ENCODE measurements at places on chromosomes 12 and 14.

DNA sequence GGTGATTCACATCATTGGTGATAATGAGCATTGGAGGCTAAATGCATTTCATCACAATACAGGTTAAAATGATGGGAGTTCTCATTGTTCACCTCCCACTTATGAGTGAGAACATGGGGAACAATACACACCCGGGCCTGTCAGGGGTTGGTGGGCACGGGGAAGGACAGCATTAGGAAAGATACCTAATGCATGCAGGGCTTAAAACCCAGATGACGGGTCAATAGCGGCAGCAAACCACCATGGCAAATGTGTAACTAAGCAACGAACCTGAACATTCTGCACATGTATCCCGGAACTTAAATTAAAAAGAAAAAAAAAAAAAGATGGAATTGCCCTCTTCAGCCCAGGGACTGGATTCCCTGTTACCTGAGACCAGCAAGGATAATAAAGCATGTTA, 2.3 kb upstream of the LUM start:
- no peak for DNase-seq
- no peaks in the 10 kb centered on the region for H3K36me3 ChIP-seq
- no peaks in the 10 kb centered on the region for H3K4me1 ChIP-seq
- no peaks in the 10 kb centered on the region for H3K27me3 ChIP-seq
- H3K27ac ChIP-seq = no peak overlapping the region

DNA sequence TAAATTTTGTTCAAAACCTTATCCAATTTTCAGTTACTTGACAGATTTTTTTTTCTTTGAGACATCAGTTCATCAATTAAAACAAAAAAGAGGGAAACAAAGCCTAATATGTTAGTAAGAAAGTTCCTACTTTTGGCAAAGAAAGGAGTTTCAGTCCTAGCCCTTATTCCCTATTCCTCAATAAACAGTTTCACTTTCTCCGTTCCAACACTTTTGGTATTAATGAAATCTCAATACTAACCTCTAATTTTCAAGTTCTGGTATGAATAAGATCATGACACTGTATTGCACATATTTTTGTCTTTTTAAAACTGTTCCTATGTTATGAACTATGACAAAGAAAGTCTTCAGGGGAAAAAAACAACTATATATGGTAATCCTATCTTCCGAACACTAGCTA, 48.4 kb downstream of the RPS6KA5 start:
- H3K4me1 ChIP-seq = no peaks in the 10 kb centered on the region
- no peak for DNase-seq
- H3K36me3 ChIP-seq = no peaks in the 10 kb centered on the region
- no peaks in the 10 kb centered on the region for H3K27me3 ChIP-seq

DNA sequence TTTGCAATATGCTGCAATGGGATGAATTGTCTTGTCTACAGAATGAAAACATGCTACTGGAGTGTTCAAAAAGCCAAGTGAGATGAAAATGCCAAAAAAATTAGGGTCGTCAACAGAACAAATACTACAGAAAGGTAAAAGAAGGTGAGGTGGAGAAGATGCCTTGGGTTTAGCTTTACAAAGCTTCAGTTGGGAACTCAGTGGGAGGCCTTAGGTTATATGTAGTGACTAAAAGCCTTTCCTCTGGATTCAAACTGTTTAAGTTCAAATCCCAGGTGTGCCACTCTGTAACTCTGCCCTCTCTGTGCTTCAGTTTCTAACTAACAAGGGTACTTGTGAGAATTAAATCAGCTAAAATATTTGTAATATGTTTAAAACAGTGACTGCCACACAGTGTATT, 84.9 kb upstream of the PDE3A start:
- no peaks in the 10 kb centered on the region for H3K27me3 ChIP-seq
- no peak for DNase-seq
- no peak overlapping the region for H3K4me3 ChIP-seq
- H3K4me1 ChIP-seq = no peaks in the 10 kb centered on the region
- H3K27ac ChIP-seq = no peak overlapping the region
- H3K36me3 ChIP-seq = no peaks in the 10 kb centered on the region

- no peak for DNase-seq
- H3K27me3 ChIP-seq = no peaks in the 10 kb centered on the region
- H3K36me3 ChIP-seq = no peaks in the 10 kb centered on the region
- no peak overlapping the region for H3K27ac ChIP-seq
- H3K4me3 ChIP-seq = no peak overlapping the region
- peaks cover 12% of the 10 kb centered on the region for H3K4me1 ChIP-seq
Observed at GRCh38 chr14:33936391-33936790, 14.5 kb downstream of the EGLN3 start.

GRCh38 chr12:41167701-41168100, 20.4 kb upstream of the PDZRN4 start:
- no peaks in the 10 kb centered on the region for H3K27me3 ChIP-seq
- no peak overlapping the region for H3K4me3 ChIP-seq
- H3K4me1 ChIP-seq = no peaks in the 10 kb centered on the region
- no peak for DNase-seq

- no peaks in the 10 kb centered on the region for H3K36me3 ChIP-seq
- no peak overlapping the region for H3K27ac ChIP-seq
- no peaks in the 10 kb centered on the region for H3K27me3 ChIP-seq
- no peak for DNase-seq
Observed at GRCh38 chr14:90883197-90883596, 67.0 kb upstream of the TTC7B start.

- H3K27me3 ChIP-seq = no peaks in the 10 kb centered on the region
- no peak for DNase-seq
- no peak overlapping the region for H3K27ac ChIP-seq
- H3K4me3 ChIP-seq = no peak overlapping the region
Observed at GRCh38 chr14:82694820-82695219, 1161.2 kb upstream of the SEL1L start.

DNA sequence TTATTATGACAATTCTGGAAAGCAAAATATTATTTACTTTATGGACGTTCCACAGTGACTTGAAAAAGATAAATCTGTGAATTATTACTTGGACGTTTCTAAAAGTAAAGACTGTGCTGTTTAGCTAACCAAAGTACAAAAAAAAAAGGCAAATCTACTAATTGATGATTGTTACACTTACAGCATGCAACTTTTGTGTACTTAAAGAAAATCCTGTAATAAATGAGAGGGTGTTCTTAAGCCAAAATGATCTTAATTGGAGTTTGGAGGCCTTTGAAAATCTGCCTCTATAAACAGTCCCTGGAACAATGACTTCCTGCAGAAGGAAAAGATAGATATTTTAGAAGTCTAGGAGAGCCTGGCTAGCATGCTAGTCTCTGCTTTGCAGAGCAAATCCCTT, 434.0 kb upstream of the SYT1 start:
- no peaks in the 10 kb centered on the region for H3K36me3 ChIP-seq
- no peak overlapping the region for H3K4me3 ChIP-seq
- H3K4me1 ChIP-seq = no peaks in the 10 kb centered on the region
- DNase-seq = no peak
- no peak overlapping the region for H3K27ac ChIP-seq

- no peaks in the 10 kb centered on the region for H3K36me3 ChIP-seq
- H3K4me3 ChIP-seq = no peak overlapping the region
- H3K27me3 ChIP-seq = no peaks in the 10 kb centered on the region
Observed at GRCh38 chr14:36747411-36748184, 85.9 kb downstream of the PAX9 start.

GRCh38 chr12:52633383-52633782, 15.0 kb upstream of the KRT73 start:
- no peak overlapping the region for H3K27ac ChIP-seq
- no peaks in the 10 kb centered on the region for H3K36me3 ChIP-seq
- no peaks in the 10 kb centered on the region for H3K4me1 ChIP-seq
- H3K4me3 ChIP-seq = no peak overlapping the region

DNA sequence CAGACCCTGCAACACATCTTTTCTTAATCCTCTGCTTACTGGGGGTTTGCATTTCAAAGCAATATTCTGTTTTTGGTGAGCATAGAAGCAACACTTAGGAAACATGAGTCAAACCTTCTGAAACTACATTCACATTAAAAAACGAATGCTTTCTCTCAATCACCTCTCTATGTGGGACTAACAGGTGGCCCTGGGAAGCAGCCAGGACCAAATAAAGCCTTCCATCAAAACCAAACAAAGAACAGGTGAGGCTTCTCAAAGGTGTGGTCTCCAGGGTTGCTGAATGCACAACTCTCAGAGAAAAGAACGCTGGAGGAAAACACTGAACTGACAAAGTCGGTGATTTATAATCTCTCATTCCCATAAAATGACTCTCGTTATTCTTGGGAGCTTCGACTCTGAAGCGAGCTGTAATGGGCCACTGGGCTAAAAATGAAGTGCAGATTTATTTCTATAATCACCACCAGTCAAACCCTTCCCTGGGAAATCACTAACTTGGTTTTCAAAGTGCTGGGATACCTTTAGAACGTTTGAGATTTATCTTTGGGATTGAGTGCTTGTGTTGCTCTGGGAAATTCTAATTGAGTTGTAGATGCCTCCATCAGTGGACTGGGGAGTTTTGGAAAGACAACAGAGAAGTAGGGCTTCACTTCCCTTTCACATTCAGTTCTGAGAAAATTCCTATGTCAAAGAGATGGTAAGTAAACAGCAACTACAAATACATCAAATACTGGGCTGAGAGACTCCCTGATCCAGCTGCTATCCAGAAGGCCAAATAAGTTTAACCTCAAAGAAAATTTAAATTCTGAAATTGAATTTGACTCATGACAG, 262.0 kb upstream of the TMPO start:
- H3K4me3 ChIP-seq = no peak overlapping the region
- H3K36me3 ChIP-seq = no peaks in the 10 kb centered on the region
- H3K27me3 ChIP-seq = no peaks in the 10 kb centered on the region
- 0 out of 2 replicates have a peak, but pooled peaks cover 2% of the 10 kb centered on the region for H3K4me1 ChIP-seq
- DNase-seq = no peak

DNA sequence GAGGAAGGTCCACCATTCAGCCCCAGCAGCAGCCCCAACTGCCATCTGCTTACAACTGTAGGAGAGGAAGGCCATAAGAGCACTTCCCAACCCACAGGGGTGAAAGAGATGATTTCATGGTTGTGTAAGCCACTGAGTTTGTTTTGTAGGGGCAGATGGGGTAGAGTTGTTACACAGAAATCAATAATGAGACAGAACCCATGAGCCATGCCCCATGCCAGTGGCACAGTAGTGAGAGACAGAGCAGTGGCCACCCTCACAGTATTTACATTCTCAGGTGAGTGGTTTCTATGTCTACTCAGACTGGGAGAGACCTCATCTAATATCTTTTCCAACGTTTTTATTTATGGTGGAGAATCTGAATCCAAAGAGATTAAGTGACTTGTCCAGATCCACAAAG, 68.6 kb downstream of the NUAK1 start:
- H3K27ac ChIP-seq = no peak overlapping the region
- no peak overlapping the region for H3K4me3 ChIP-seq
- peaks cover 3% of the 10 kb centered on the region for H3K36me3 ChIP-seq
- no peaks in the 10 kb centered on the region for H3K27me3 ChIP-seq

All from iPS DF 6.9 (cell line).